CD4-positive, alpha-beta memory T cell (primary cell): ENCODE measurements at places on chromosomes 13 and 19. TPM values are rescaled to one million over a fixed set of nuclear protein-coding genes. Genes with fewer than 3 reads are reported as not detected.

The SLC6A16 gene
- 5.1 TPM for total RNA-seq

DNA sequence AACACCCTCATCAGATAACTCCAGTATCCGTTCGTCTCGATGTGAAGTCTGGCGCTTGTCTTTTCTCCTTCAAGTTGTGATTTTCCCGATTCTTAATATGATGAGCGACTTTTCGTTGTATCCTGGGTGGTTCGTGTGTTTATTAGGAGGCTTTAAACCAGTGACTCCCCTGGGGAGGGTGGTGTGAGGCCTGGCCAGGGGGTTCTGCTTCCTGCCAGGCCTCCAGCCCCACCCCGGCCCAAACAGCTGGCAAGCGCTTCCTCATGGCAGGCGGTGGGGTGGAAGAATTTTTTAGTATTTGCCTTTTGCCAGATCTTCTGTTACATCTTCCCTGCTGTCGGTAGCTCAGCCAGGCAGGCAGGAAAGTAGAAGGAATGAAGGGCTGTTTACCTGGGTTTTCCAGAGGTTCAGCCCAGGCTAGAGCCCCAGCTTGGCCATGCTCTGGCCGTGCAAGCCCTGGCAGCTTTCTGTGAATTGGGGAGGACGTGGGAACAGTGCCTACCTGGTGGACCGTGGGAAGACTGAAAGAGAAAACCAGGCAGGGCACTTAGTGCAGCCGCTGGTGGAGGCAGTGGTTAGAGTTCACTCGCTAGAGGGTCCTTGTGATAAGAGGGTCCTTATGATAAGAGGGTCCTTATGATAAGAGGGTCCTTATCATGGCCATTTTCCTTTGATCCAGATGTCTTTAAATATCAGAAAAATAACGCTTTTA is 37.7 kb upstream of the DCUN1D2 start:
- H3K4me3 ChIP-seq: no peak overlapping the region
- H3K27ac ChIP-seq: no peak overlapping the region
- DNase-seq: no peak
- no peaks in the 10 kb centered on the region for H3K4me1 ChIP-seq

DNA sequence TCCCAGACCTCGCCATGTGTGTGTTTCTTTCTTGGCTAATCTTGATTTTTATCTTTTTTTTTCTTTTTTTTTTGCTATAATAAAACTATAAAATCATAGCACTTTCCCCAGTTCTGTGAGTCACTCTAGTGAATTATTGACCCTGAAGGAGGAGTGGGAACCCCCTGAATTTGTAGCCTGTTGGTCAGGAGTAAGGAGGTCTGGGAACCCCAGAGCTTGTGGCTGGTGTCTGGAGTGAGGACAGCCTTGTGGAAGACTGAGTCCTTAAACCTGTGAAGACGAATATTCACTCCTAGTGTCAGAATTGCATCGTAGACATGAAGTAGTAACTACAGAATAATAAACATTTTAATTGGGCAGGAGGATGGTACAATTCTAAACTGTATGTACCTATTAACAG is 7.4 kb downstream of the EID2B start:
- no peak overlapping the region for H3K27ac ChIP-seq
- no peak for DNase-seq
- H3K36me3 ChIP-seq: no peaks in the 10 kb centered on the region
- H3K4me1 ChIP-seq: no peaks in the 10 kb centered on the region

- H3K4me3 ChIP-seq: no peak overlapping the region
- no peaks in the 10 kb centered on the region for H3K36me3 ChIP-seq
- no peak for DNase-seq
- H3K27ac ChIP-seq: no peak overlapping the region
- no peaks in the 10 kb centered on the region for H3K4me1 ChIP-seq
These were observed 364.0 kb downstream of the KCTD12 start for GRCh38 chr13:76522083-76522755.

- H3K4me1 ChIP-seq: no peaks in the 10 kb centered on the region
- H3K4me3 ChIP-seq: no peak overlapping the region
- DNase-seq: no peak
- H3K27ac ChIP-seq: no peak overlapping the region
These were observed 32.7 kb downstream of the CLEC17A start for GRCh38 chr19:14615623-14616022.

GRCh38 chr13:32837973-32838927 is 178.0 kb upstream of the KL start:
- DNase-seq: no peak
- no peaks in the 10 kb centered on the region for H3K27me3 ChIP-seq
- H3K36me3 ChIP-seq: no peaks in the 10 kb centered on the region
- H3K4me3 ChIP-seq: no peak overlapping the region

GRCh38 chr19:51551673-51552432 is 19.2 kb upstream of the ZNF175 start:
- H3K4me1 ChIP-seq: no peaks in the 10 kb centered on the region
- H3K27me3 ChIP-seq: no peaks in the 10 kb centered on the region
- H3K36me3 ChIP-seq: no peaks in the 10 kb centered on the region
- no peak overlapping the region for H3K27ac ChIP-seq

DNA sequence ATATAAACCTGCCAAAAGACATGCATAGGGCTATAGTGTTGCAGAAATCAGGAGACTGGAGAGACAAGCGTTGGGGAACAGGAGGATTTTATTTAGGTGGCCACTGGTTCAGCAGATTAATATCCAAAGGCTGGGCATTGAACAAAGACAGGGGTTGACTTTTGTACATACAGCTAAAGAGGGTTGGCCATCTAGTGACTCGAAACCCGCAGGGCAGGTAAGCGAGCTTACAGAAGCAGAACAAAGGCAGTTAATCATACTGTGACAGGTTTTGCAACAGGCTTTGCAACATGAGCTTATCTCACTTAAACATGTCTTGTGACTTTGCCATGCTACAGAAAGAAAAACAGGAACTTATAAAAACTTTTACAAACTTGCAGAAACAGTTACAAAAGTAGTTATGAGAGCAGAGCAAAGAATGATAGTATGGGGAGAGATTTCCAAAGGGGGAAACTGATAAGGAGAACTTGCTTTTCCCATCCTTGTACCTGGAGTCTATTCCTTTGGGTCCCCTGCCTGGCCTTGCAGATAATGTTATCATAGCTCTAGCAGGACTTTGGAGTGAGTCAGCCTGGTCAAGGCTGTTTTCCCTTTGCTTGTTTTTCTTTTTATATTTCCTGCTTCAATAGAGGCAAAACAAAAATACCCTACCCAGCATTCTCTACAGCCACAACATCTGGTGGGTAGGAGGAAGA is 234.2 kb downstream of the PCDH17 start:
- H3K27me3 ChIP-seq: no peaks in the 10 kb centered on the region
- H3K27ac ChIP-seq: no peak overlapping the region
- no peak for DNase-seq
- H3K4me1 ChIP-seq: no peaks in the 10 kb centered on the region
- H3K36me3 ChIP-seq: no peaks in the 10 kb centered on the region

GRCh38 chr13:50464349-50465251 is 378.9 kb downstream of the DLEU7 start:
- DNase-seq: no peak
- no peak overlapping the region for H3K4me3 ChIP-seq
- H3K27me3 ChIP-seq: no peaks in the 10 kb centered on the region
- H3K4me1 ChIP-seq: no peaks in the 10 kb centered on the region
- no peaks in the 10 kb centered on the region for H3K36me3 ChIP-seq

DNA sequence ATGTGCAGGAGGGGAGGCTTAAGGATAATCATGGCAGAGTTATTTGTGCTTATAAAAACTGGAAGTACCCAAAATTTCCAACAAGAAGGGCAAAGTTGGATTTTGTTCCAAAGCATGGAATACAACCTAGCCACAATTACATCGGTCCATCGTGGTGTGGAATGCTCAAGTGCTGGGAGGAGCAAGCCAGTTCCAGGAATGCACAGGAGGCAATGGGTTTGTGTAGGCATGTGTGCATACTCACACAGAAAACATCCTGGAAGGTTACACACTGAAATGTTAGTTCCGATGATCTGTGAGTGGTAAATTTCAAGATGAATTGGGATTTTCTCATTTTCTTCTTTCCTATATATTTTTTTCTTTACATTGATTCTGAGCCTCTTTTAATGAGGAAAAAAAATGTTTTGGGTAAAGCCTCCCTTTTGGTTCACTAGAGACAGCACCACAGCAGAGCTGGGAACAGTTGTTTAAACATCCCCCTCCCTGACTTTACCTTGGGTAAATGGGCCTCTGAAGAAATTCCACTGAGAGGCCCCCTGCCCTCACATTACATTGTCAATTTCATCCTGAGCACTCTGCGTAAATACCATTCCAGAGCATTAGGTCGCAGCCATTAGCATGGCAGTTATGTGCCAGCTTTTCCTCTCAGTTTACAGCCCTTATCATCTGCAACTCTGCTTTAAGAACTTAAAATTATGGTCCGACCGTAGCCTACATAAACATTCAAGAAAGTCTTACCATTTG is 122.0 kb downstream of the UQCRFS1 start:
- no peak overlapping the region for H3K4me3 ChIP-seq
- no peaks in the 10 kb centered on the region for H3K4me1 ChIP-seq
- DNase-seq: no peak
- H3K27me3 ChIP-seq: no peaks in the 10 kb centered on the region

DNA sequence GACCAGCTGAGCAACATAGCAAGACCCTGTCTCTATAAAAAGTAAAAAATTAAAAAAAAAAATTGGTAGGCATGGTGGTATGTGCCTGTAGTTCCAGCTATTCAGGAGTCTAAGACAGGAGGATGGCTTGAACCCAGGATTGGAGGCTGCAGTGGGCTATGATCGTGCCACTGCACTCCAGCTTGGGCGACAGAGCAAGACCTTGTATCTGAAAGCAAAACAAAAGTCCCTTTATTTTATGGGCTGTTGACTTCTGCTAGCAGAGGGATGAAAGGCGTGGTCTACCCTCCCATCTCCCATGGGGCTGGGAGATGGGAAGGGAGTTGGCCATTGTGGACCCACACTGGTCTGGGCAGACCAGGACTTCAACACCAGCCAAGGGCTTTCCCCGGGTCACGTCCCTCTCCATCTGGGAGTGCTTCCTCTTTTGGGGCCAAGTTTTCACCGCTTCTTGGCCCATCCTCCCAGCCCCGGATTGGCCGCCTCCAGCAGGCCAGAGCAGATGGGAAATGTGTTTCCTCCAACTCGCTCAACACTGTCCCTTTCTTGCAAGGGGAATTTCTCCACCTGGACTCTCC is 2.2 kb upstream of the TNFSF9 start:
- no peak overlapping the region for H3K27ac ChIP-seq
- peaks cover 13% of the 10 kb centered on the region for H3K27me3 ChIP-seq
- H3K36me3 ChIP-seq: no peaks in the 10 kb centered on the region
- no peak for DNase-seq

GRCh38 chr13:51988988-51989618 is 22.1 kb downstream of the ATP7B start:
- H3K27me3 ChIP-seq: no peaks in the 10 kb centered on the region
- no peak overlapping the region for H3K4me3 ChIP-seq
- no peaks in the 10 kb centered on the region for H3K36me3 ChIP-seq
- H3K4me1 ChIP-seq: no peaks in the 10 kb centered on the region
- DNase-seq: no peak

DNA sequence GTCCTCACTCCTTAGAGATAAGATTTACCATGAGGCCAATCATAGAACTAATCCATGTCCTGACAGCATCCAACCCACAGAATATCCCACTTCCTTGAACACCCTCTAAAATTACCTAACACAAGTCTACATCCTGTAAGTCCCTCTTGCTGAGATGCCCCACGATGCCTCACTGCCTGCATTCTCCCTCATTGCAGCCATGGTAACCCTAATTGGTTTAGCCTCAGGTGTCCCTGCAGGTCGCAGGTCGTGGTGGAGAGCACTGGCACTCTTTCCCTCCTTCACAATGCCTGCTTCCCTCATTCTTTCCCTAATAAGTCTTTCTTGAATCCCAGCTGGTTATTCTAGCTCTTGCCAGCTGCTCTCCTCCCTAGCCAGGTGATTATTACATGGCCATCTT is 35.3 kb upstream of the MYO16 start:
- no peak overlapping the region for H3K27ac ChIP-seq
- no peaks in the 10 kb centered on the region for H3K27me3 ChIP-seq
- no peak for DNase-seq

DNA sequence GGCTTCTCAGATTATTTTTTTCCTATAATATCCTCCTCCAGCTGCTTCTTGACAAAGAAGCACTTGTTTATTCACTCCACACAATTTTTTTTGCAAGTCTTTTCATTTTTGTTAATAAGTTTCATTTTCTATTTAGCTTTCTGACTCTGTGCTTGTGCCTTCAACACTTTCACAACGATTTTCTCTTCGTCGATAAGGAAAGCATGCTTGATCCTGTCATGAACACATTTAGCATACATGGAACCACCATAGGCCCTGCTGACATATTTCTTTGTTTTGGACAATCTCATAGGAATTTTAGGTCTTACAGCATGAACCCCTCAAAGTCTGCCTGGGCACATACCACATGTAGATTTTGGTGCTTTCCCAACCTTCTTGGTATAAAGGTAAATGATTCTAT is 346.0 kb downstream of the KCNRG start:
- peaks cover 57% of the 10 kb centered on the region for H3K4me1 ChIP-seq
- no peak overlapping the region for H3K27ac ChIP-seq
- no peak overlapping the region for H3K4me3 ChIP-seq
- H3K36me3 ChIP-seq: no peaks in the 10 kb centered on the region

DNA sequence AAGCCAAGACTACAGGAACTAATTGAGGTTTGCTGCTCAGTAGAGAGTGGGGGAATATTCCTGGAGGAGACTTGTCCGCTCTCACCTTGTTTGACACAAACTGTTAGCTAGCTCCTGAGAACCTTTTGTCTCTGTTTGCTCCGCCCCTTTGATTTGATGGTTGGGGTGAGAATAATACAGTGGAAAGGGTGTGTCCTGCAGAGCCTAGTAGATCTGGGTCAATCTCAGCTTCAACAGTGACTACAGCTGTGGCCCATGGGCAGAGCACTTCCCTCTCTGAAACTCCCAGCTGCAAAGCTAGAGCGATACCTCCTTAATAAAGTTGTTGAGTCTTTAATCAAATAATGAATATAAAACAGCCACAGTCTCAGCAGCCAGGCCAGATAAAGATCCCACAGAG is 576.7 kb downstream of the DIAPH3 start:
- no peak overlapping the region for H3K4me3 ChIP-seq
- H3K27me3 ChIP-seq: no peaks in the 10 kb centered on the region
- H3K4me1 ChIP-seq: no peaks in the 10 kb centered on the region

DNA sequence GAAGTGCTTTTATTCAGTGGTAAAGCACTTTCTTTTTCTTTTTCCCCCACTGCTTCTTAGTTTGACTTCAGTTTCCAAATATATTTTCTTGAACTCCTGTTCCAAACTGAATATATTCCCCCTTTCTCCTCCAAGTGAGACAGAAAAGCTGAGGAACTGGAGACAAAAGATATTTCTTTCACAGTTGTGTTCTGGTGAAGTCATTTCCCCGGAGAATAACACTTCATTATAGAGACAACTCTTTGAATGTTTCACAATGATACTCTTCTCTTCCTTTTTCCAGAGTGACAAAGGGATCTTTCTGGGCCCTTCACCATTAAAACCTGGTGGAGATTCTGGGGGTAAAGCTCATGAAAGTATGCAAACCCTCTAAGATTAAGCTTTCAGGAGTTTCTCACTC is 860.8 kb upstream of the SLITRK5 start:
- H3K27ac ChIP-seq: no peak overlapping the region
- no peaks in the 10 kb centered on the region for H3K27me3 ChIP-seq
- DNase-seq: no peak
- H3K36me3 ChIP-seq: no peaks in the 10 kb centered on the region
- H3K4me3 ChIP-seq: no peak overlapping the region

GRCh38 chr19:5403968-5404640 is 51.1 kb upstream of the ZNRF4 start:
- H3K4me1 ChIP-seq: no peaks in the 10 kb centered on the region
- no peaks in the 10 kb centered on the region for H3K36me3 ChIP-seq
- H3K27me3 ChIP-seq: no peaks in the 10 kb centered on the region
- DNase-seq: peak; percentile 43
- H3K4me3 ChIP-seq: no peak overlapping the region

GRCh38 chr19:19514215-19514657 is 1.1 kb downstream of the TSSK6 start:
- no peaks in the 10 kb centered on the region for H3K27me3 ChIP-seq
- H3K36me3 ChIP-seq: no peaks in the 10 kb centered on the region
- H3K4me3 ChIP-seq: no peak overlapping the region
